Caudate nucleus (tissue), 63 donors: ENCODE measurements at places on chromosomes 13 and 19.

DNA sequence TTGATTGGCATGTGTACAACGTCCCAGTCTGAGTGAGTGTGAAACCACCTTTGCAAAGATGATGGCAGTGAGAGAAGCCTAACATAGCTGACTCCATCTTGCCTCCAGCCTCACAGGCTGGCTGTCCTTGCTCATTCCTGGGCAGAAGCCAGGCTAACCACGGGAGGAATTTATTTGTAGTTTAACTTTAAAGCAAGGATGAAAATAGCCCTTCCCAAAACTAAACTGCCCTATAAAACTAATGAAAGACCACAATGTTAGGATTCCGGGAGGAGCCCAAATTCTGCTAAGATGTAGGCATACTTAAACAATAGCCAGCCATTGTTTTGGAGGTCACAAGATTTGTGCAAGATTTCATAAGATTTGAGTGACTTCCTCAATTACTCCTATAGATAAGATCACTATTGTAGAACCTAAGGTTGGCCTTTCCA is 96.6 kb upstream of the LSM14A start:
- no peak for DNase-seq

- no peak for DNase-seq
These were observed 57.7 kb downstream of the ATP7B start for GRCh38 chr13:51953347-51954195.

GRCh38 chr19:38911388-38912001 is 491 bp downstream of the CCER2 start:
- DNase-seq, result no peak

DNA sequence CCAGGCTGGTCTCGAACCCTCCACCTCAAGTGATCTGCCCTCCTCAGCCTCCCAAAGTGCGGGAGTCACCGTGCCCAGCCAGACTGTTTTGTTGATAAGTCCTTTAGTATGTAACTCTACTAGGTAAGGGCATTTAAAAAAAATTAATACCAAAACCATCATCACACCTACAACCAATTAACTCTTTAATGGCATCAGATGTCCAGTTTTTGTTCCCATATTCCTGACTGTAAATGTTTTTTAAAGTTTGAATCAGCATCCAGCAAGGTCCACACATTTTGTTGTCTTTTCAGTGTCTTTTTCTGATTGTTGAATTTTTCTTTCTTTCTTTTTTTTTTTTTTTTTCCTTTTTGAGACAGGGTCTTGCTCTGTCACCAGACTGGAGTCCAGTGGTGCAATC is 5.6 kb downstream of the FCGRT start:
- DNase-seq, result no peak

DNA sequence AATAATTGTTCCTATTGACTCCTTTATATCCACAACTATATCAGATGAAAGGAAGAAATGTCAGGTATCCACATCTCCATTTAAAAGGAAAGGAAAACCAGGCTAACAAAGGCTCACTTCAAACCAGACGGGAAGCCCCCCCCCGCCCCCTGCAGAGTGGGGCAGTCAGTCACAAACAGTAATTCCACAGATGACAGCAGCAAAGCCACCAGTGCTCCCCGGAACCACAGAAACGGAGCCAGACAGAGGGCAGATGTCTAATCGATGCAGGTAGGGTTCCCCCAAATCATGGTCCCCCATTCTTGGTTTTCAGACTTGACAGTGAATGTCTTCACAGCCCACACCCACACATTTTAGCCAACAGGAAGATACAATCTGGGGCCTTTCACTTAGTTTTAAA is 100.8 kb downstream of the STK24 start:
- no peak for DNase-seq

GRCh38 chr13:69704311-69704710 is 403.3 kb upstream of the ATXN8OS start:
- no peak for DNase-seq

GRCh38 chr19:1105008-1105872 is 1.4 kb downstream of the GPX4 start:
- no peak for DNase-seq

DNA sequence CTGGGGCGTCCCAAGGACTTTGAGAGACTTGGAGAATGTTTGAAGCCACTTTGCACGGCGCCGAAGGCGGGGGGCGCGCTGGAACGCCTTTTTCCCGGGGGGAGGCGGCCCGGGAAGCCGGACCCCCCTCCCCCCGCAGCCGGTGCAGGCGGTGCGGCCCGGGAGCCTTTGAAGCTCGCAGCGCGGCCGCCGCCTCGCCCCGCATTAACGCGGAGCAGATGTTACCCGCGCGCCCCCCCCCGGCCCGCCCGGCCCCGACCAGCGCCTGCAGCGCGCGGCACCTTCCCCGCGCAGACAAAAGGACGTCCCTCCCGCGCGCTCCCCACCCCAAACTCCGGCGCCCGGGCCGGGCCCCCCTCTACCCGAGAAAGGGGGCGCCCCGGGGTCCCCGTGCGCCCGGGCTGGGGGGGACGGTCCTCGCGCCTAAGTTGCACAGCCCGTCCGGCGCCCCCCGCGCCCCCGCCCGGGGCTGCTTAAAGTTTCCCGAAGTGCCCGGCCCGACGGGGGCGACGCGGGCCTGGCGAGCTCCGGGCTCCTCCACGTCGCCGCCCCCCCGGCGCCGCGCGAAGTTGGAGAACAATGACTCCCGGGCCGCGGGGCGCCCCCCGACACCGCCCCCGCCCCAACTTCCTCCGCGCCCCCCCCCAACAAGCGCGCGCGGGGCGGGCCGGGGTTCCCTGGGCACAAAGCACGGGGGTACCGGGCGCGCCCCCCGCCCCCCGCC is 685 bp downstream of the TCF3 start:
- DNase-seq, result no peak

DNA sequence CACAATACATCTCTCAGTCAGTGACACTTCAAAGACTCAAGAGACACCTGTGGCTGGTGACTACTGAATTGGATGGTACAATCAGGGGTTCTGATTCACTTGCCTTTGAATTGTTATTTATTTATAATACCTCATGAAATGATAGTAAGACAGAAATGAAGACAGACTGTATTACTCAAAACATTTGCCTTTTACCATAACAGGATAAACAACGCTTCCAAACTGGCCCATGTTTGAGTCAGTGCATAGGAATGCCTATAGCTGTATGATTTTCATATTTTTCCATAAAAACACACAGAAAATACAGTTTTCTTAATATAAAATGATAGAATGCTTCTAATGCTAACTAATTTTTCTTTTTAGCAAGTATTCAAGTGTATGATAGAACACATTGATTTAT is 59.5 kb upstream of the FGF14 start:
- DNase-seq, result no peak

- no peak for DNase-seq
These were observed 8.8 kb downstream of the DDX39A start for GRCh38 chr19:14410091-14411051.

DNA sequence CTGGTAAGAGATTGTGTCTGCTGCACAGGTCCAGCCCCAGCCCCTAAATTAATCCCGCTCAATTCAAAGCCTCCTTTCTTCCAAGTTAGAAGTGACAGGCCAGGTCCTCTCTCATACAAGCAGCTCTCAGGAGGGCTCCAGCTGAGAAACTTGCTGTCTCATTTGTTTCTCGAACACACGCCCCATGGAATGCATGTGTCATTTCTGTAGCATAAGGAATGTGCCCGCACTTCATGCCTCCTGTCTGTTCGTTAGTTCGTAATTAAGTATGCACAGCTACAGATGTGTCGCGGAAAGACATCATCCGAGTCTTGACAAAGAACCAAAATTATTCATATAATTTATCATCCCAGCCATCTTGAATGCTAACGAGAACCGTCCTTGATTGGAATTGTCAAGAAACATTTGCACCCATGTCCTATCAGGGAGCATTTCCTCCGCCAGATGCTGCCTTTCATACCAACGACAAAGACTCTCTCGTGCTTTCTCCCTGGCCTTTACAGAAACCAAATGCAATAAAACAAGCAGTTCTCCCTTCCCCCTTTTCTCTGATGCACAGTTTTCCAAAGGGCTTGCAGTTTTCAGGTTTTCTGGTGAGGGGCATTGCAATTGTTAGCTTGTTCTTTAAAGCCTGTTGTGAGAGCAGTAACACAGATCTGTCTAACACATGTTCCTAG is 133.5 kb downstream of the UQCRFS1 start:
- DNase-seq, result no peak

DNA sequence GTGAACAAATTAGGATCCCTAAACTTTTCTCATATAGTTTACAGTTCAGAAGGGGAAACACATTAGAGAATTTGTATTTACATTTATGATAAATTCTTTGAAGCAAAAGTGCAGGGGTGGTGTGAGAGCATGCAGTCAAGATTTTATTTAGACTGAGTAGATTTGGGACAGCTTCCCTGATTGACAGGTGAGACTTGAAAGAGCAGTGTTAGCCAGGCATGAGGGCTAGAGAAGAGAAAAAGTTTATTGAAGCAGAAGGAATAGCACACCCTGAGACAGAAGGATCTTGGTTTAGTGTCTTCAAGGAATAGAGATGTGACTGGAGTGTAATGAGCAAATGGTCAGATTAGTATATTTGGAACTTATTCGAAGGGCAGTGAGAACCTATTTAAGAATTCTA is 50.5 kb downstream of the PDS5B start:
- no peak for DNase-seq

DNA sequence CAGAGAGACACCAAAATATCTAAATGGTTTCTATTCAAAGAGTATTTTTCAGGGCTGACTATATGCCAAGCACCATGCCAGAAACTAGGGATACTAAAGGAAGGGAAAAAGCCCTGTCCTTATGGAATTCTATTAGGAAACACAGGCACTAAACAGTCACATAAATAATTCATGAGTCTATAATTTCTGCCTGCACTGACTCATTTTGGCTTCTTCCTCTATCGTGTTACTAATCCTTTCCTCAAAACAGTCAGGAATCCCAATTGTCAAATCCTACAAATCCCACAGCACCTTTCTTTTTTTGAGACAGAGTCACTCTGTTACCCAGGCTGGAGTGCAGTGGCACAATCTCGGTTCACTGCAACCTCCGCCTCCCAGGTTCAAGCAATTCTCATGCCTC is 29.2 kb downstream of the XPO4 start:
- no peak for DNase-seq

- DNase-seq, result no peak
These were observed 566 bp downstream of the HMG20B start for GRCh38 chr19:3573162-3573857.

DNA sequence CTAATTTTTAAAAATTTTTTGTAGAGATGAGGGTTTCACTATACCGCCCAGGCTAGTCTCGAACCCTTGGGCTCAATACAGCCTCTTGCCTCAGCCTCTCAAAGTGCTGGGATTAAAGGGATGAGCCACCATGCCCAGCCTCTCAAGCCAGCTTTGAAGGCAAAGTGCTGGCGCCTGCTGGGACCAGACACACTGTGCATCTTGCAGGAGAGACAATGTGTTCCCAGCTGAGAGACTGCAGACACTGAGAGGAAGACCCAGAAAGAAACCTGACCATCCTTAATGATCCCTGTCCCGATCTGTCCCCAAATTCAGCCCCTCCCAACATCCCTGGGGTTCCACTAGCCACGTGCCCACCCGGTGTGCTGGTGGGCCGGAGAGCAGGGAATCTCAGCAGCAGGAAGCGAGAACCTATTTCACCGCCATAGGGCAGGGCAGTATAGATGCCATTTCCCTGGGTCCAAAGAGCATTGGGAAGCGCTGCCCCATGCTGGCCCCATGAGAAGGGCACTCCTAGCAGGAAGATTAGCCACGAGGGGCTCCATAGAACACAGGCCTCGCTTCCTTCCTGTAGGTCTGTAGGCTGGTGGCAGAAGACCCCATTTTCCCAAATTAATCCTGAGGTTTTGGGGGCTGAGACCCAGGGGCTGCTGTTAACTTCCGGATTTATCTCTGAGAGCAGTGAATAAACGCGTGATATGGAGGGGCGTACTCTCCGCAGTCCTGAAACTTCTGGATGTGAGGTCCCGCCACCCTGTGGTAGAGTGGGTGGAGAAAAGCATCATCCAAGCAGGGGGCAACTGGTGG is 968 bp downstream of the RAVER1 start:
- no peak for DNase-seq

GRCh38 chr13:91659256-91660075 is 261.0 kb downstream of the GPC5 start:
- DNase-seq, result peak; percentile 33

DNA sequence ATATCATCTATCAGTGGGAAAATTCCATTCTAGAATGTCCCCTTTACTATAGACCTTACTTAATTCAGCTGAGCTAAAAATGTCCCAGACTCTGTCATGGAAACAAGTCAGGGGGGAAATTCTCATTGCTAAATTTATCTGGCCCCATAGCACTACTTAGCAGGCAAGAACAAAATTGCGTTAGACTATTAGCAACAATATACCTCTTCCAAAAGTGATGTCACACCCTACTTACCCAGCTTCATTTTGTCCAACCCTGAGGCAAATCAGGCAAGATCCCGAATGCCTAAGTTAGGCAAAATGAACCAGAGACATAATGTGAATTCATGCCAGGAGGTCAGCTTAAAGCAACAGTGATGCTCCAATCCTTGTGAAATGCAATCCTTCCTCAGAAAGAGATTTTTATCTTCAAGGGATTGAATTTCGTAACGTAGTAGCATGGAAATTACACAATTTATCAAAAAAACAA is 93.7 kb downstream of the FRY start:
- DNase-seq, result no peak

GRCh38 chr19:38679839-38680238 is 32.4 kb downstream of the ACTN4 start:
- DNase-seq, result no peak

- DNase-seq, result no peak
These were observed 14.3 kb downstream of the DACH1 start for GRCh38 chr13:71852736-71853135.

DNA sequence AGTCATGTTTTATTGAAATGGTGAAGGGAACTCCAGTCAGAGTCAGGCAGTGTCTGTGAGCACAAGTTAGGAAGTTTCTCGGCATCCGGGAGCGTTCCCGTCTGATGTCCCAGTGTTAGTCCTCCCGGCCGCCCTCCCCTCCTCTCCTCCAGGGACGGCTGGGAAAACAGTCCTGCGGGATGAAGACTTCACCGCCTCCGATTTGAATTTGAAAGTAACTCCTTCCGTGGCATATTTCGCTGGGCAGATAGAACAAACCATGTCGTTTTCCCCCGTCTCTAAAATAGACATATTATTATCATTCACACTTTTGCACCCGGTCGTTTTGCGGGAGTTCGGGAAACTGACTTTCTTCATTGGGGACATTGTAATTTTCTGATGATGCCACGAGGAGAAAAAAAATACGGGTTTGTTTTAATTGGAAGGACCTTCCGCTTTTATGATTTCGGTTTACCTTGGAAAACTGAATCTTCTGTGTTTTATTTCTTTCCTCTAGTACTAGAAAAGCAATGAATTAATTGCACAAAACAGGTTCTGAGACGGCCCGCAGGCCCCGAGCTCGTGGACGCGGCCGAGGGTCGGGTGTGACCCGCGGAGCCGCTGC is 76.6 kb downstream of the ZIC5 start:
- no peak for DNase-seq

- no peak for DNase-seq
These were observed 231.3 kb downstream of the TBC1D4 start for GRCh38 chr13:75250526-75251178.

- no peak for DNase-seq
These were observed 55.2 kb downstream of the CEBPG start for GRCh38 chr19:33428627-33429125.

- DNase-seq, result no peak
These were observed 53.3 kb upstream of the C13orf46 start for GRCh38 chr13:114027046-114027715.

GRCh38 chr13:42968906-42969305 is 23.1 kb downstream of the EPSTI1 start:
- no peak for DNase-seq
